ENCODE measurements at places on chromosomes 7 and 10. TPM values are rescaled to one million over a fixed set of nuclear protein-coding genes. Genes with fewer than 3 reads are reported as not detected.

GRCh38 chr7:10122551-10123100 lies 851.0 kb upstream of the PHF14 start:
- DNase-seq: no peak

- no peak for DNase-seq
Measured at GRCh38 chr10:48819783-48820182, 119.9 kb downstream of the LRRC18 start.

GRCh38 chr7:69062020-69062765 lies 536.1 kb upstream of the AUTS2 start:
- DNase-seq: no peak

DNA sequence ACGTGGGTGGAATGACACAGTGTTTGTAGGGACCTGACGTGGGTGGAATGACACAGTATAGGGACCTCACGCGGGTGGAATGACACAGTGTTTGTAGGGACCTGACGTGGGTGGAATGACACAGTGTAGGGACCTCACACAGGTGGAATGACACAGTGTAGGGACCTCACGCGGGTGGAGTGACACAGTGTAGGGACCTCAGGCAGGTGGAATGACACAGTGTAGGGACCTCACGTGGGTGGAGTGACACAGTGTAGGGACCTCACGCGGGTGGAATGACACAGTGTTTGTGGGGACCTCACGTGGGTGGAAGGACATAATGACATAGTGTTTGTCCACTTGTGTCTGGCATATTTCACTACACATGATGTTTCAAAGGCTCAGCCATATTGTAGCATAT lies 19.3 kb downstream of the PPP2R2D start:
- no peak for DNase-seq

GRCh38 chr10:92757066-92757710 lies 67.4 kb downstream of the HHEX start:
- no peak for DNase-seq

DNA sequence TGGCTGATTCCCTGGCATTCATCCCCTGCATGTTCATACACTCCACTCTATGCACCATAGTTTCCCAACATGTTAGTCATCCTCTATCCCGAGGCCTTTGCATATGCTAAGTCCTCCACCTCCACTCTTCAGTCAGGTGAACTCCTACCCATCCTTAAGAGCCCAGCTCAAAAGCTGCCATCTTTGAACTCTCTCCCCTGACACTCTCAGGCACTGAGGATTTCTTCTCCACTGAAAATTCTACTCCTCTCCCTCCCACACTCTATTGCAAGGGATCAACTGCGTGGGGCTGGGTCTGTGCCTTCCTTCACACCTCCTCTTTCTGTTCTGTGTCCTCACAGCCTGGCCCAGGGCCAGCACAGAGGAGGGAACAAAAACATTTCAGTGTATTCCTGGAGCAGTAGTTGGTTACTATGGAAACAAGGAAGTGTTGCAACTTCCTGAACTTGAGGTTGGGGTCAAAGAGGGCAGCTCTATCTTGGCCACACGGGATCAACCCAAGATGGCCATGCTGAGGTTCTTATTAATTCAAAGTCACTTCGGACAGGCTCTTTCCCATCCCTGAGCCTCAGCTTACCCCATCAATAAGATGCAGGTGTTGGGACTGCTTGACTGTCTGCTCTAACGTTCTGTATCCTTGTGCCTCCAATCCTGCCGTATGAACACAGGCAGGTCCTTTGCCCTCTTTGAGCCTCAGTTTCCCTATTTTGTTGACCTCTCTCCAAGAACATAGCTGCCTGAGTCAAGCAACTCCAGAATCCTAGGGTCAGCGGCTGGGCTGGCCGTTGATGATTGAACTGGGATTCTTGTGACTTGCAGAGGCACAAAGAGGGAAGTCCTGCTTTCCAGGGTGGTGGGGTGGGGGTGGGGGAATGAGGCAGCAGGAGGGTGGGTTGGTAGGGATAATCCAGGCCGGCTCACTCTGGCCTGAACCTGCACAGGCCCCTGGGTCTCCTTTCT lies 15.5 kb downstream of the ZMIZ1 start:
- DNase-seq: no peak

GRCh38 chr10:109919220-109919619 lies 4.1 kb downstream of the XPNPEP1 start:
- no peak for DNase-seq

DNA sequence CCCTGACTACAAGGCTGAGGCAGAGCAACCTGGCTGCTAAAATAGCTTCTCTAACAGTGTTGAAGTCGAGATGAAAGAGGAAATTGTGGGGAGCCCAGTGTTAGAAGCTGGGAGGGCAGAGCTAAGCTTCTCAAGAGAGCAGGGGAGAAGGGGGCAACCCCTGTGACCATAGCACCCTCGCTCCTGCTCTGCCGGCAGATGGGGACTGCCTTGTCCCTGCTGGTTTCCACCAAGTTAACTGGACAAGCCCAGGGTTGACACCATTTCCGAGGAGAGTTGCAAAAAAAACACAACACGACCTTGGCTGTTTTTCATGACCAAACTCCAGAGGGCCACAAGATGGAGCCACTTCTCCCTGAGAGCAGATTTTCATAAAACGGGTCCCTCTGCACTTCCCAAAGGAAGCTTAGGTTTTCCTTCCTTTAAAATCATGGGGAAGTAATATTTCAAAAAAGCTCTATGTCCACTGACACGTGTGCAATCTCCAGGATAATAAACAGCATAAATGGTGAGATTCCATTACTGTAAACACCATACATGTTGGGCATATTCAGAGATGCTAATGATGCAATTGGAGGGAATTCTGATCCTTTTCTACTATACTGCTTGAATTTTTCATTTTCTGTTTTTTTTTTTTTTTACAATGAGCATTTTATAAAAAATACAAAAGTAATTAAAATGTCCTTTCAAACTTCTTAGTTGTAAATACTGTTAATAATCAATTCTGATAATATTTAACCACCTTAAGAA lies 140.4 kb downstream of the PIP4K2A start:
- DNase-seq: no peak

DNA sequence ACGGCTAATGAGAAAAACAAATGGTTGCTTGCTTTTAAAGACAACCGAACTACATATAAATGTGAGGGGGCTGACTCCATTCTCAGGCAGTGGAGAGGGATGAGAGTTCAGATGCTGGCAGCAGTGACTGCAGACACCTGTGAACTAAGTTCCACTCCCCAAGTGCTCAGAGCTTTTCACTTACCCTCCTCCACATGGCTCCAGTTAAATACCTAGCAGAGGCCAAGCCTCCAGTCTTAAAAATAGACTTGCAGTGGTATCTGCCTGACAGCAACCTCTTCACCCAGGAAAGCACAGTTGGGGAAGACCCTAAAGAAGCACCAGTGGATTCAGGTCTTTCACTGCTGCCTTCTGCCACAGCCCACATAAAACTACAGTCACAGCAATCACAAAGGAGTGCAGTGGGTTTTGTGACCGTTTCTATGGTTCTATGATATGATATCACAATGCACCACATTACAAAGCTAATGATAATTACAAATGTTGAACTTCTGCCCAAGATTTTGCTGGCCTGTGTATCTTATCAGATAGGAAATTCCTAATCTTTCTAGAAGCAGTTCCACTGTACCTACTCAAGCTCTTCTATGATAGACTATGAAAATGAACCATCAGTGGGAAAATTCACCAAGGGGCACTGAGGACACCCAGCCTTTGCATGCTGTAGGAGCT lies 3.3 kb upstream of the ABLIM1 start:
- no peak for DNase-seq

GRCh38 chr10:17651896-17652295 lies 7.9 kb downstream of the STAM start:
- no peak for DNase-seq

DNA sequence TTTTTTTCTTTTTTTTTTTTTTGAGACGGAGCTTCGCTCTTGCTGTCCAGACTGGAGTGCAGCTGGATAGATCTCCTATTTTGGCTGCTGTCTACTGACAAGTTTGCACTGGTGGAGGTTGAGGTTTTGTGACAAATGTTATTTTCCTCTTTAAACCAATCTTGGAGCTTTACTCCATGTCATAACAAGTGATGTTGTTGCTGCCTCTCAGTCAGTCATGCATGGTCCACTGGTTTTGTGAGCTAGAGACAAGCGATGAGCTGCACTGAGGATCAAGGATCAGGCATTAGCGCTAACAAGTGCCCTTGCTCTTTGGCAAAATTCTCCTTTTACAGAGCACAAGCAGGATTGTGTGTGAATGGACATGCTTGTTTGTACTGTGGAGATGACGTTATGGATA lies 805 bp upstream of the WDFY4 start:
- DNase-seq: no peak

DNA sequence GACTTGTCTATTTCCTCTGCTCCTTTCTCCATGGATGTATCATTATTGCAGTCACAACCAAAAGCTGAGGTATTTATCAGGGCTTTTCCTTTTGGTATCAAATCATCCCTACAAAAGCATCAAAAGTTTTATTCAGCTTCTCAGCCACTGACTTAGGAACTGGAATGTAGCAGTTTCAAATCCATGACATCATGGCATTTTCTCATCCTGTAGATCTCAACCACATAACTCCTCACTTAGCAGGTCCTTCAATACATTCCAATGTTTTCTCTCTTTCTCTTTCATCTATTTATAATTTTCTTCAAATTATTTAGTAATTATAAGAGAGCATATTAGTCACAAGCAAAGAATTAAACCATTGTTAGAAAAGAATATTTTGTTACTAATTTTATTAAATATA lies 537.4 kb upstream of the SORCS1 start:
- no peak for DNase-seq

DNA sequence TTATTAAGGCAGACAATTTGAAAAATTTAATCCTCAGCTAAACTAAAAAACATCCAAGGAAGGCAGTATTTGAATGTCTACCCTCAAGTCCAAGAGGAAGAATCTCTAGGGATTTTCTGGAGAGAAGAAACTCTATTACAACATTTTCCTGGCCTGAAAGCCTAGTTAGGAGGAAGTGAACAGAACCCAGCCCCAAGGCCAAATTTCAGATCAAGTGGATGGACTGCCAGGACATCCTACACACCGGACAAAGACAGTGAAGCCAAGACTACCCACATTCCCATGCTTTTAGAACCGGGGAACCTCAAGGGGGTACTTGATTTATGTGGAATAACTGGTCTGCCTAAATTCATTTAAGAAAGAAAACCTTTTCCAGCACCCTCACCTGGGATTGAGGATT lies 108.9 kb upstream of the MEOX2 start:
- no peak for DNase-seq

MRC1 gene
- total RNA-seq: 0.21 TPM

CRYGN gene
- total RNA-seq: 0.74 TPM

STEAP1 gene
- 5.5 TPM for total RNA-seq

ADGRA1 gene
- total RNA-seq: 0.05 TPM

DNAJC30 gene
- total RNA-seq: 11.1 TPM

MYL10 gene
- total RNA-seq: not detected

PPP1R17 gene
- not detected for total RNA-seq

PPP1R3A gene
- total RNA-seq: not detected

FBXO24 gene
- total RNA-seq: 0.59 TPM
